Erythroblast (primary cell): ENCODE measurements at places on chromosomes 5 and 9.

DNA sequence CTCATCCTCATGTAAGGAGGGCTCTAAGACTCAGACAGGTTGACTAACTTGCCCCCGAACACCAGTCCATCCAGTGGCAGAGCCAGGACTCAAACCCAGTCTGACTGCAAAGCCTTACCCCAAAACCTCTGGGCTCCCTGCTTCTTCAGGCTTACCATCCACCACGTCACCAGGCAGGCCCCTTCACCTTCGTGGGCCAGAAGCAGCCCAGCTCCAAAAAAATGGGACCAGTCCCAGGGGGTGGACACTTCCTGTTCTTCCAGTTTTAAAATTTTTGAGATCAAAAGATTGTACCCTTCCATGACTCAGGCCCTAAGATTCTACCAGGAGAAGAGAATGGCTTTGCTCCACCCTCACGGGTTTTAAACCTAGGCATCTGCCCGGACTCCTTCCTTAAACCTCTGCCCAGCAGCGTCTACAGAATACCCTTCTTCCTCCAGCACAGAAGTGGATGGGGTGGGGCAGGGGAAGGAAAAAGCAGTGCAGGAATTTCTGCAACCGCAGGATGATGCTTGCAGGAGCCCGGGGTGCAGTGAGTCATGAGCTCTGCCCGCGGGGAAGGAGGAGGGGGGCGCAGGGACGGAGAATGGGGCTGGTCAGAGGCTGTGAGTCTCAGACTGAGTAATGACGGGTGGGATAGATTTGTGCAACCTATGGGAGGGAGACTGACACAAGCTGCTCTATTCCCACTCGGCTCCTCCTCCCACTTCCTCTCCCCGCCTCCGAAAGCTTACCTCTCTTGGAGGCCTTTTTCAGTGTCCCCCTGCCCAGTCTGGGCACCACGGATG, 50.4 kb upstream of the STXBP1 start:
- DNase-seq = peak; percentile 68

DNA sequence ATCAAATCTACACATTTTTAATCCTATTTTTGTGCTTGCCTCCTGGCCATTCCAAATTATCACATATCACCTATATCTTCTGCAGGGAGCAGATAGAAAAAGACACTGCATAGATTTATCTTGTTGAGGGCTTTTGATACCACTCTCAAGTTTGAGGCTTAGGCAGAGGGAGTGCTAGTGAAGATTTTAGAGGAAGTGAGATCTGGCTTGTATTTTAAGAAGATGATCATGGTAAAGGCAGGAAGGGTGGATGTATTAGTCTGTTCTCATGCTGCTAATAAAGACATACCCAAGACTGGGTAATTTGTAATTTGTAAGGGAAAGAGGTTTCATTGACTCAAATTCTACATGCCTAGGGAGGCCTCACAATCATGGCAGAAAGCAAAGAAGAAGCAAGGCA, 220.9 kb upstream of the TUT7 start:
- no peak for DNase-seq

DNA sequence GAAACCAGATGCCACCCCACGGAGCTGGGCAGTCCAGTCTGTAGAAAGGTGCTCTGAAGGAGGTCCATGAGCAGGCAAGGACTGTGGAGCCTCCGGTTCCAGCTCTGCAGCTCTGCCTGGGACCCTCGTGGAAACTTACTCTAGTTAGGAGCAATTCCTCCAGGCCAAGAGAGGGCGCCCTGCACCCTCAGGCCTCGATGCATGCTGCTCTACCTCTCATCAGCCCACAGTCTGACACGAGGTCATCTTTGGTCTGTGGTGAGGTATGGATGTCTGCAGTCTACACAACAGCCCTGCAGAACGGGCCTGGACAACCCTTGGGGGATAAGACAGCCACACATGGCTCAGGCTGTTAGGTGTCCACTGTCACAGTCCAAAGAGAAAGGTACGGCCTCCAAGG, 50.6 kb upstream of the UBTD2 start:
- DNase-seq = no peak

GRCh38 chr9:37100741-37101140, 19.6 kb upstream of the ZCCHC7 start:
- no peak for DNase-seq

DNA sequence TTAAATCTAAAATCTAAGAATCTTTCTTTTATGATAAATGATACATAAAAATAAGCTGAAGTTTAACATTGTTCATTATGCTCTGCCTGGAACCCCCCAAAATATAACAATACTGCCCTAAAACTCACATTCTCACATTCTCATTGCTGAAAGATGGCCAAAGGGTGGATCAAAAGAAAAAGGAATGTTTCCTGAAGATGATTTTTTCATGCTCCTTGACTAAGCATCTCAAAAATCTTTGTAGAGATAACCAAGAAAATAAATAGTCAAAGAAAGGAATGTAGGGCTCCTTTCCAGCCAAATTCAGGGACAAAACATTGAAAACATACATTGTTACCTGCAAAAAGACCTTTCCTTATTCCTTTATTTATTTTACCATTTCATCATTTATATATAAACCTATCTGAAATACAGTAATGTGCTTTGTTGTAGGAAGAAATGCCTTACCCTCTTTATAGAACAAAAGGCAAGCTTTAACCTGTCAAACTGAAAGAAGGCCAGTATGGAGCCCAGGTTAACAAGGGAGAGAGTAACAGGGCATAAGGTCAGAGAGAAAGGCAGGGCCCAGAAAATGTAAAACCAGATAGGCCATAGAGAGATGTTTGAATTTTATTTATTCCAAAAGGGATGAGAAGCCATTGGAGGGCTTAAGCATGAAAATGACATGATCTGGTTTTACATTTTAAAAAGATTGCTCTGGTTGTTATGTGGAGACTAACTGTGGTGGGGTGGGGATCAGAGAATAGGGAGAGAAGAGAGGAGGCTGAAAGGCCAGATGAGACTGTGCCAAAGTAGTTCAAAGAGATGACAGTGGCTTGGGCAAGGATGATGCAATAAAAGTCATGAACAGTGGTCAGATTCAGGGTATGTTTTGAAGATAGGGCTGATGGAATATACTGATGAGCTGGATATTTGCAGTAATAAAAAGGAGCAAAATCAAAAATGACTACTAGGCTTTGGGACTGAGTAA, 37.3 kb upstream of the CDK5RAP2 start:
- peak; percentile 20 for DNase-seq

GRCh38 chr5:101782352-101783103, 513.6 kb downstream of the SLCO4C1 start:
- no peak for DNase-seq

GRCh38 chr9:23380821-23381220, 445.2 kb downstream of the ELAVL2 start:
- DNase-seq = no peak

DNA sequence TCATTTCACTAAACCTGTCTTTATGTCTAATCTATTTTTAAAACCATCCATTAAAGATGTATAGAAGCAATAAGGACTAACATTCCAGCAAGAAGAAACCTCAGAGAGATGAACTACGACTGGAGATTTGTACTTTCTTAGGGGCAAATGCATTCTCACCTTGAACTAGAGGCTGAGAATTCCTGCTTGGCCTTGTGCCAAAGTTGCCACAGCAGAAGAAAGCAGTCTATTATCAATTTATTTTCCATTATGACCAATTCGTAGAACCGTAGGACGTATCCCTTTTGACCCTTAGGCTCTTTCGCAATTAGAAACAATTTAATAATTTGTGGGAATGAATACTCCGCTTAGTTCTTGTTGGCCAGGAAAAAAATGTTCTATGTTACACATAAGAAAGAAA, 1647.4 kb upstream of the CDH9 start:
- no peak for DNase-seq

GRCh38 chr9:130213911-130214761, 41.9 kb downstream of the NCS1 start:
- peak; percentile 91 for DNase-seq

GRCh38 chr9:69895185-69895584, 74.6 kb downstream of the CFAP95 start:
- DNase-seq = no peak

DNA sequence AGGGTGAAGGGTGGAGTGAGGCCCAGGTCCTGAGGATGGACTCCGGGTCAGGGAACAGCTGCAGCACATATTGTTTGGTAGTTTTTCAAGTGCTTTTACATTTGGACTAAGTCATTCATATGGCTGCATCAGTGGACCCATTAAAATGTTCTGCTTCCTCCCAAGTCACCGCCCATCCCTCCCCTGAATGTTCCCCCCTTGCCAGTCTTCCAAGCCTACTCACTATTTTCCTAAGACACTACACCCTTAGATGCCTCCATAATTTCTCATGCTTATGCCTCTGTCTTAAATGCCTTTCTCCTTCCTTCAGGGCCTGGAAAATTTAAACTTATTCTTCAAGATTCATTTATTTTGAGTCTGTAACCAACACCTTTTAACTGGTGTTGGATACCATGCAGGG, 86.6 kb upstream of the NR4A3 start:
- DNase-seq = no peak

DNA sequence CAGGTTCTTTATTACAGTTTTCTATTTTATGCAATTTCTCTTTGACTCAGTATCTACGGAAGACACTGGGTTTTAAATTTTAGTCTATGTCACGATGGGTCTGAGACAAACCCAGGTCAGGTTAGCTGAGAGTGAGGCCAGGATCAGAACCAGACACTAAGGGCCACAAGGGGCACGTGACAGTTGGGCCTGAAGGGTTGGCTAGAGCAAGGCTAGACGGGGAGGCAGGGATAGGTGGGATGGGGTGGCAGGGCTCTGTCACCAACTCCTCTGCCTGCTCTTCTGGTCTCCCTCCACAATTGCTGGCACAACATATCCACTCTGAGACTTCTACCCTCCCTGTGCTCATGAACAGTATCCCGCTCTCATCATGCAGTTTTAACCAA, 76.4 kb downstream of the MED27 start:
- DNase-seq = no peak

GRCh38 chr5:107485184-107485583, 185.6 kb downstream of the EFNA5 start:
- no peak for DNase-seq

- no peak for DNase-seq
Measured at GRCh38 chr5:96254980-96255691, 177.9 kb downstream of the PCSK1 start.

GRCh38 chr5:95554331-95554646, 488 bp downstream of the SKIC3 start:
- DNase-seq = no peak

DNA sequence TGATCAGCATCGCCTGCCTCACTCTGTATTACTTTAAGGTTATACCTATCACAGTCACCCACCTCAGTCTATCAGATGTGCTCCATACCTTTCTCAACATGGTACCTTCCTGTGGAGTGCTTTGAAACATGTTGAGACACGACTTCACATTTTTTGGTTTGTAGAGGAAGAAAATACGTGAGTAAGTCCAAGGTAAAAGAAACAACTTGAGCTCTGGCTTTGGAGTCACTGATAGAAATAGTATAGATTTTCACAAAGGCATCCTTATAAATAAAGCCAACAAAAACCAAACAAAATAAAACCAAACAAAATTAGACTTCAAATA, 77.5 kb upstream of the HMHB1 start:
- no peak for DNase-seq

- peak; percentile 2 for DNase-seq
Measured at GRCh38 chr5:40428126-40428525, 251.6 kb upstream of the PTGER4 start.

- no peak for DNase-seq
Measured at GRCh38 chr9:89639367-89639795, 34.6 kb downstream of the GADD45G start.

- no peak for DNase-seq
Measured at GRCh38 chr5:132774896-132775295, 2.1 kb downstream of the SEPTIN8 start.

DNA sequence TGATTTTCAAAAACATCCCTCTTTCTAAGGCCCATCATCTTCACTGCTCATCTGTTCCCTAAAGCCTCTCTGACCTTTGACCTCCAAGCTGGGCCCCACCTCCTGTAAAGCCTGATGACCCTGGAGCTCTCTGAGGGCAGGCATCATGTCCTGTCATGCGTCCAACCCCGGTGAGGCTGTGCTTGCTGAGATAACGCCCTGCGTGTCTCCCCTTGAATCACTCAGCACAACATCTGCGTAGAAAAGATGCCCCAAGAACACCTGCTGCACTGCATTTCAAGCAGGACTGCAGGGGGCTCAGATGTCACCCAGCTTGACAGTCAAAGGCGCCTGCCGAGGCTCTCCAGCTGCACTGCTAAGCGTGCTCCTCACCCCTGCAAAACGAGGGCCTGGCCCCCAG, 78.0 kb downstream of the OTULIN start:
- DNase-seq = peak; percentile 10

- DNase-seq = no peak
Measured at GRCh38 chr9:96185518-96186156, 116.3 kb downstream of the HSD17B3 start.

- no peak for DNase-seq
Measured at GRCh38 chr5:132263548-132264261, 6.2 kb downstream of the PDLIM4 start.

DNA sequence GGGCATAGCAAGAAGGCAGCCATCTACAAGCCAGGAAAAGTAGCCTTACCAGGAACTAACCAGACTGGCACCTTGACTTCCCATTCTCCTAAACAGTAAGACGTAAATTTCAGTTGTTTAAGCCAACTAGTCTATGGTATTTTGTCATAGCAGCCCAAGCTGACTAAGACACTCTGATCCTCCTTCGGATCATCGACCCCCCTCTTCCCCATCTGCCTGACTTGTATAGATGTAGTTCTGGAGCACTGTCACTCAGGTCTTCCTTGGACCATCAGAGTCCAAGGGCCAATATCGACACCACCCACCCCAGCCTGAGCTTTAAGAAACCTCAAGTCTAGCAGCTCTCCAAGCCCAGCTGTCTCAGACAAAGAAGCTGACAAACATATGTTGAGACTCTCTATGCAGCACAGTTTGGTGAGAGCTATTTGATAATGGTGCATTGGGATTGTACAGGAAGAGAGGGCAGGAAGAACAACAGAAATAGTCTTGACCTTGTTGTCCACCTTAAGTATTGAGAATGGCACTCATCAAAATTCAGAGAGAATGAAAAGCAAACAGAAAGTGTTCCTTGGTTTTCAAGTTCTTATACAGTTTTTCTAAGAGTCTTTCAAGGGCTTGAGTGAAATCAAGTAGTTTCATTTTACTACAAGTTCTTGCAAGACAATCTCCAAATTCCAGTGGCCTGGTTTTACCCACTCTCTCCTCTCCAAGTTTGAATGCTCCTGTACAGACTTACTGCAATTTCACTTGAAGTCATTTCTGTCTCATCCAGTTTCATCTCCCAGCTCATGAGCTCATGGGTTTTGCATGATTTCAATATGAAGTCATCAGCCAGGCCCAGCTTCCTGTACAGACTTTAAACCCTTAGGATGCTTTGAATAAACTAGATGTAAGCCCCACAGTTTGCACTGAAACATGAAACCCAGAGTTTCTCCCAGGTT, 122.3 kb upstream of the RAI14 start:
- DNase-seq = peak; percentile 7

DNA sequence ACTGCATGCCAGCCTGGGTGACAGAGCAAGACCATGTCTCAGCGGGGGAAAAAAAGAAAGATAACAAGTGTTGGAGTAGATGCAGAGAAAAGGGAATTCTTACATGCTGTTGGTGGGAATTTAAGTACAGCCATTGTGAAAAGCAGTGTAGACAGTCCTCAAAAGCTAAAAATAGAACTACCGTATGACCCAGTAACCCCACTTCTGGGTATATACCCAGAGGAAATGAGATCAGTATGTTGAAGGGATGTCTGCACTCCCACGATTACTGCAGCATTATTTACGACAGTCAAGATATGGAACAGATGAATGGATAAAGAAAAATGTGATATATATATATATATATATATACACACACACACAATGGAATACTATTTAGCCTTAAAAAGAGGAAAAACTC, 225.3 kb upstream of the SLC24A2 start:
- no peak for DNase-seq
